ENCODE measurements at places on chromosomes 4 and X.

DNA sequence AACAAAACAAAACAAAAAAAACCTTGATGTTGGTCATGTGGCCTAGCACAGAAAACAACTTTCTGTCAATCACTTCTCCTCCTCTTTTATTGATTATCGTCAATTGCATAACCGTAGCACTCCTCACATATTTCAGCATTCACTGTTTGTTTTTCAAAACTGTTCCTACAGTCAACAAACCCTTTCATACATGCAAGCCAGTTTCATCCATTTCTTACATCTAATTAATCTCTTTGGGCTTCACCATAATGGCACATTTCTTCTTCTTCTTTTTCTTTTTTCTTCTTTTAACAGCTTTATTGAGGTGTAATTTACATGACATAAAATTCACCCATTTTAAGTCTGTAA is 246.9 kb downstream of the PTTG2 start:
- no peak for DNase-seq

DNA sequence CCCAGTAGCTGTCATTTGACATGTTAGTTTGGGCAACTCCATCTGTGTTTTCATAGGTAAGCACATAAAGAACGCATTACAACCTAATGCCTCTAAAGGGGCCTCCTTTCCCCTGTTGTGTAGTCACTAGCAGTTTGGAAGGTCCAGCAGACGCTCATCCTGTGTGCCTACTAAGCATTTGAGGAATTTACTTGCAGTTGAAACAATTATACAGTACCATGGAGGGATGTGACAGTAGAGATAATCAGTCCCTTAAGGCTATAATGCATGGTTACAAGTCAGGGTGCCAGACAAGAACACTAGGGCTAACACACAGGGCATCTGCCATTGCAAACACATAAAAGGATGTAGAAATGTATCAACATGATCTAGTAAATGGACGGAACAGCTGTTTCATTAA is 138.3 kb downstream of the PCDH10 start:
- no peak for DNase-seq

GRCh38 chrX:46574774-46575381 is 1.3 kb downstream of the CHST7 start:
- DNase-seq = peak; percentile 4

DNA sequence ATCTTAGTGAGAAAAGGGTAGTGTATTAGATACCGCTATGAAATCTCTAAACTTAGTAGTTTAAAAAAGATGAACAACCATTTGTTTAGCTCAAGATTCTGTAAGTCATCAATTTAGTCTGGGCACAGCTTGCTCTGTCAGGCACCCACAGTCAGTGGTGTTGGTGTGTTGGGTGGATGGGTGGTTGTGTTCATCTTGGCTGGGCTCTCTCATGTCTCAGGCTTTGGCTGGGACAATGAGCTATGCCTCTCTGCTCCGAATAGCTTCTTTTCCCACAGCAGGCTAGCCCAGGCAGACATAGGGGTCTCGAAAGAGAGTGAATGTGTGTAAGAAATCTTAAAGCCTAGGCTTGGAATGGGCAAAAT is 127.0 kb upstream of the GATB start:
- no peak for DNase-seq

GRCh38 chrX:133999031-133999705 is 13.8 kb upstream of the GPC3 start:
- no peak for DNase-seq

DNA sequence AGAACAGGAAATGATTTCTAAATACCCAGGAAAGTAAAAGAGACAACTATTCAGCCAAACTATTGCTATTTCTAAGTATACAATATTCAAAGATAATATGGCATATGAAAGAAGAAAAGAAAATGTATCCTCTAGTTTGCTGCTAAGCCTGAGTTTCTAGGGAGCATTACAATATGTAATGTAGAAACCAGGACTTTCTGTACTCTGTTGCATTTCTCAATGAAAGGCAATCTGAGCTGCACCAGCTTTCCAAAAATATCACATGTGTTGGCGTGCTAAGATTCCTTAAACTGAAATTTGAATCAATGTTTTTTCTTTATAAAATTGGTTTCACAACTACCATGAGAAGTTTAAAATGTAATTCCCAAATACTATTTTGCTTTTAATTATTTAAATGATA is 129.6 kb downstream of the ANK2 start:
- no peak for DNase-seq

DNA sequence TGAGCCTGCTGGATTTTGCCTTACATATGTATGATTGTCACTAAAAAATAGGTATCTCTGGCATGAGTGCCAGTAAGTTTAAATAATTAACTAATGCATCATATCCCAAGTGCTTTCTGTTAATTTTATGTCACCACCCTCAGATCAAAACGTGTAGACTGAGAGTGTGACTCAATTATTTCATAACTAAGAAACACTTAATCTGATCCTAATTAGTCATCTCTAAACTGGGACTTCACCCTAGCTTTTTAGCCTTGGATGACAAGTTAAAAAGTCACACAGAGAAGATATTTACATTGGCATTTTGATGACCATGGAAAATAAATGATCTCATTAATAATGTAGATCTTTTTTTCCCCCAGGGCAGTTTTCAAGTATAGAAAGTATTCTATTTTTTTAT is 23.1 kb upstream of the SLC6A14 start:
- no peak for DNase-seq

GRCh38 chrX:133594156-133594555 is 178.9 kb upstream of the GPC4 start:
- DNase-seq = no peak

- no peak for DNase-seq
Measured at GRCh38 chr4:120709991-120710390, 212.5 kb downstream of the PRDM5 start.

GRCh38 chr4:151664289-151664688 is 96.5 kb downstream of the GATB start:
- no peak for DNase-seq

- DNase-seq = no peak
Measured at GRCh38 chr4:150938873-150939499, 76.1 kb downstream of the LRBA start.

All from activated CD4-positive, CD25-positive, alpha-beta regulatory T cell (primary cell).